CD8-positive, alpha-beta T cell (primary cell): ENCODE measurements at places on chromosomes 7 and 10. TPM values are rescaled to one million over a fixed set of nuclear protein-coding genes. Genes with fewer than 3 reads are reported as not detected.
A peak's percentile ranks its signal among the peaks of the same experiment; 100 is the strongest.

DNA sequence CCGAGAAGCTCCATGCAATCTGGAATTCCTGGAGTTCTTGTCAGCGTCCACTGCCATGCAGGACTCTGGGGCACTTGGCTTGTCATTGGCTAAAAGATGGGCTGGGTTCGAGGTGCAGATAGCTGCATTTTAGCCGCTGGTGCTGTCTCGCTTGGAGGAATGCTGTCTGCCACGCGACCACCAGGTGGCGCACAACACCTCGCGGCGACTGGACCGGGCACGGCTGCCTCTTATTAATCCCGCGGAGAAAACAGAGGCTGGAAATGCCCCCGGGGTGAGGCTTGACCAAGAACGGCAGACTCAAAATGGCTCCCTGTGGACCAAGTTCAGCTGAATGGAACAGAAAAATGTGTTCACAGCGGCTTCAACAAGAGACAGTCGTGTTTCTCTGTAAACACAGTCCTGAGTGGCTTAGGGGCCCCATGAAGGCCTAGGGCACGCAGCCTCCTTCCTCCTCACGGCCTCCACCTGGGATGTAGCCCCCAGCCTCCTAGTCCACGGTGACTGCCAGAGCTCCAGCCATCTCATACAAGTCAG lies 46.2 kb downstream of the AOC1 start:
- DNase-seq = peak; percentile 79

GRCh38 chr7:54544527-54545240 lies 2.5 kb downstream of the VSTM2A start:
- DNase-seq = no peak

GRCh38 chr10:63261496-63261895 lies 128.4 kb downstream of the NRBF2 start:
- DNase-seq = no peak

DNA sequence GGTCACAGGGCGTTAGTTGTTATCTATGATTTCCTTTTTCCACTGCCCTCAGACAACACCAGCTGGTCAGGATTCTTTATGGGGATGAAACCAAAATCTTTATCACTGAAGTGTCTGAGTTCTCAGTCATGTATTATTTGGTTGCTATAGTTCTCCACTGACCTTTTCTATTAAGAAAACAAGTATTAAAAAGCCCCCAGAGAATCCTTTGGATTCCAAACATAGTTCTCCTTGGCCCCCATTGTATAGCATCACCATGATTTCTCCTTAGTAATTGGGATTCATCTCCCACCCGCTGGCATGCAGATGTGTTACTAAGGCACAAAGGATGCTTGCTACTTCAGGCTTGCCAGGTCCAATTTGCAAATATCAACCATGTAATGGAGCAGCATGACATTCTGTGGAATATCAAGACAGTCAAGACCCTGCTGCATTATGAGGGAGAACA lies 94.3 kb downstream of the IQUB start:
- DNase-seq = no peak

DNA sequence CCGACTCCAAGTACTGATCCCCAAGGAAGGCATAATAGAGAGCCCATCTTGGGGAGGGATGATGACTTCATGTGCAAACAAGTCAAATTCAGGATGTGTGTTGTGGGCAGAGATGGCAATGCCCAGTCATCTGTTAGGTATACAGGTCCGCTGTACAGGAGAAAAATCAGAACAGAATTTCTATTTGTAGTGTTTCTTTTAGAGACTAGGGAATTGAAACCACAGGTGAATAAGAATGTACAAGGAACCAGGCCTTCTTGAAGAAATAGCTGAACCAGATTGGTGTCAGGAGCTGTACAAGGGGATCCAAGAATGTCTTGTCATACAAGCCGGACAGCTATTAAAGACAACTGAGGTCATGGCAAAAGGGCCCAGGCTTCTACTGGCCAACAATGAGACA lies 147.9 kb downstream of the PFKFB3 start:
- no peak for DNase-seq

- no peak for DNase-seq
These were observed 99.1 kb downstream of the ZNF680 start for GRCh38 chr7:64463636-64464375.

GRCh38 chr7:71165708-71166107 lies 33.8 kb downstream of the GALNT17 start:
- no peak for DNase-seq

DNA sequence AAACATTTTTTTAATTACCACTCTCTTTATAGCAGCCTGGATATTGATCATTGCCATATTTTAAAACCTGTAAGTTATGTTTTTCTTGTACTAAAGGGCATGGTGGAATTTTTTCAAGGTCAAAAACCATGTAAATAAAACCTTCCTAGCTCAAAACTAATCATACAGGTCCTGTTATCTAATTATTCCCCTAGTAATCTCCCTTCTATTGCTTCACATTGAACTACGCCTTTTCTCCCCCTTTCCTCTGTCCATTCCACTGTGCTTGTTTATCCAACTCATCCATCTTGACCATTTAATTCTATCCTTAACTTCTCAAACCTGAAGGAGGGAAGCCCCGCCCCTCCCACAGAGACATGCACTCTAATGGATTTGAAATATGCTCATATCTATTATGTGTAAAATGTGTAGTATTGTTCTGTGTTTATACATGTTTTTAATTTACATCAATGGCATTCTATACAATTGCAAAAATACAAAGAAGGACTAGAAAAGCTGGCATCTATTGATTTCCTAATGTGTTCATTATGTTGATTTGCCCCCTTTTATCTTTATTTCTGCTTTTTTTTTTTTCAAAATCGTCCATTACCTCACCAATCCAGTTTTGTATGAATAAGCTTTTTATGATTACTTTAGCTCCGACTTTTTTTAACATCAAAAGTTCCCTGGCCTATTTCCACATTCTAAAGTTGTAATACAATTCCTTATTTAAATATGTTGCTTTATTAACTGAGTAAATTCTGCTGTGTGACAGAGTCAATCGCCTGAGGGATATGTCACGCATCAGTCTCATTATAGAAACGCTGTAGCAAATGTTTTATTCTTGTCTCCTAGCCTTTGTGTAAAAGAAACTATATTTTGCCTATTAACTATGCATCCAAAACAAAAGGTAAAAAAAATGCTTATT lies 61.0 kb downstream of the MET start:
- no peak for DNase-seq

GRCh38 chr10:125627646-125628045 lies 55.3 kb downstream of the TEX36 start:
- no peak for DNase-seq

DNA sequence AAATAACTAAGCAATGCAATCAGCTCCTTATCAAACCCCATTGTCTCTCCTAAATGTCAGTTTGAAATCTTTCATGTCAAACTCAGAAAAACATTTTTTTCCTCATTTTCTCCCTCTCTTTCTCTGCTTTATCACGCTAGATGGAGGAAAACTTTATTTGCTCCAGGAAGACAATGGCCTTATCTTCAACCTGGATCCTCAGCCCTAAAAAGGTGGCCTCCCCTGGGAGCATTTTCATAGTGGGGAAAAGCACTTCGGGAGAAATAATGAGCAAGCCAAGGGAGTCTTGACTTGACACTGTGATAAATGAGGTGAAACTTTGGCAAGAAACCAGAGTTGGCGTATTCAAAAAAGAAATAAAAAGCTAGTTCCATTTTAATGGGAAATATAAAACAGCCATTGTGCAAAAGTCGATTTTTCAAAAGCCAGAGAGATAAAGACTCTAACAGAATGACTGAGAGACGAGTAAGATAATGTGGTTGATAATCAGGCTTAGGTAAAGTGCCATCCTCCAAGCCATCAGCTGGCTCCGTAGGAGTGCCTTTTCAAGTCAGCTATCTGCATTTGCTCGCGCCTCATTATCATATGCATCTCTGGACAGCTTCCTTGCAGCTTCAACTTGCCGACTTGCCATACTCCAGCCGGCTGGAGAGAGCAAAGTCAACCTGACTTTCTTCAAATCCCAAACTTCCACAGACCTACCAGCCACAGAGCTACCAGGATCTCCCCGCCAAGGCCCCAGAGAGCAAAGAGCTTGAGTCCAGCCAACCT lies 19.9 kb downstream of the HABP2 start:
- DNase-seq = no peak

GRCh38 chr7:137981668-137982067 lies 20.2 kb downstream of the CREB3L2 start:
- DNase-seq = no peak

DNA sequence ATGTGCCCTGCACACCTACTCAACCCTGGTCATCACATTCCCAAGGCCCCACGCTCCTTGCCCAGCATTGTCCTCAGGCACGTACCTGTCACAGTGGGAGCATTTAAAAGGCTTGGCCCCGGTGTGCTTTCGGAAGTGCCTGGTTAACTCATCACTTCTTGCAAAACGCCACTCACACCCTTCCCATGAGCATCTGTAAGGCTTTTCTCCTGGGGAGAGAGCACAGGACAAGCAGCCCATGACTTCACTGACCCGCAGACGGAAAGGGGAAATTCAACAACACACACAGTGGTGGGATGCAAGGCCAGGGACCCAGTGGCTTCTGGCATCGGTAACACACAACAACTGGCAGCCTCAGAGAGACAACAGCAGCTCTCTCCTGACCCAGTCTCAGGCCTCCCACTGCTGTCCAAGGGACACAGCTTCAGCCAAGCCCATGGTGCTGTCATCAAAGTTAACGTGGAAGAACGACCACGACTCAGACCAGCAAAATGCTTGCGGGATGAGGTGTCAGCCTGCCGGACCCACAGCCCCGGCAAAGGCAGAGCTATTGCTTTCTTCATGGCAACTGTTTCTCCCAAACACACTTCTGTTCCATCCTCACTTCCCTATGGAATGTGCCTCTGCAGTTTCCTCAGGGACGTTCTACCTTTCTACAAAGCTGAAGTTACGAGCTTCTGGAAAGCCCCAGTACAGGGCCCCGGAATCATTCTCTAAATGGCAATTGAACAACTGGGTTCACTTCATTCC lies 4.8 kb downstream of the KLF6 start:
- DNase-seq = peak; percentile 34

GRCh38 chr7:157601530-157601929 lies 264.7 kb downstream of the DNAJB6 start:
- DNase-seq = no peak

GRCh38 chr10:103458720-103459119 lies at the start of gene CALHM1:
CALHM1 (minus strand) TSS chr10:103458900; CDS start chr10:103458751, 149 bp downstream.
- DNase-seq = no peak

DNA sequence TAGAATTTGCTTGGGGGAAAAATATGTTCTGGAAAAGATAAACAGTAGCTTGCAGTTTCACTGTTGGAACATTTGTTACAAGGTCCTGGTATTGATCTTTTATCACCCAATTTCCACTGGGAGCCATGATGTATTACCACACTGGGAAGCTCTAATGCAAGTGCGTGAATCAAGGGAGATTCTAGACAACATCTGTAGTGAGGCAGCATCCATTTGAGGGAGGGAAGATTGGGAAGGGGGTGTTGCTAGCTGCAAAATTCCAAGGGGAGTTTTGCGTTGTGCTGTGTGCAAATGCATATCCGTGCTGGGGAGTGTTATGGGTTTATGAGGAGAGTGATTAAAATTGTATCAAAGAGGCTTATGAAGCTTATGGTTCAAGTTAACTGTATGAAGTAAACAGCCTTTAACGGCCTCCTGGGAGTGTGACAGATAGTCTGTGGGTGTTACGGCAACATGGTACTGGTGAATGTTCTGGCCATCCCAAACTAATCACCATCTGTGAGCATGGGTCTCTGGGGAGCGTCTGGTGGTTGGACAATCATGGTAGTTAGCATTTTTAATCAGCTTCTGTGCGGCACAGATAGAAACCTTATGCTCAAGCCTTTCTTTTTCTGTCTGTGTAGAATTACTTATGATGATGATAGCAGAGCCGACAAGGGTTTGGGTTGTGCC lies 601.9 kb upstream of the GALNT17 start:
- DNase-seq = no peak

The ANKRD2 gene
- total RNA-seq = not detected

The HILPDA gene
- 1.3 TPM for total RNA-seq

The POU6F2 gene
- not detected for total RNA-seq

The UPK3B gene
- 2.4 TPM for total RNA-seq

The HMX2 gene
- total RNA-seq = not detected

The PLEKHS1 gene
- not detected for total RNA-seq

The RARRES2 gene
- not detected for total RNA-seq

The FGFBP3 gene
- 1.3 TPM for total RNA-seq
